Stimulated activated CD4-positive, alpha-beta T cell treated with anti-CD3 and anti-CD28 coated beads, TNF-alpha, amount 100 ng/mL, for 1 hour (primary cell): ENCODE measurements at places on chromosomes 1 and 21.

DNA sequence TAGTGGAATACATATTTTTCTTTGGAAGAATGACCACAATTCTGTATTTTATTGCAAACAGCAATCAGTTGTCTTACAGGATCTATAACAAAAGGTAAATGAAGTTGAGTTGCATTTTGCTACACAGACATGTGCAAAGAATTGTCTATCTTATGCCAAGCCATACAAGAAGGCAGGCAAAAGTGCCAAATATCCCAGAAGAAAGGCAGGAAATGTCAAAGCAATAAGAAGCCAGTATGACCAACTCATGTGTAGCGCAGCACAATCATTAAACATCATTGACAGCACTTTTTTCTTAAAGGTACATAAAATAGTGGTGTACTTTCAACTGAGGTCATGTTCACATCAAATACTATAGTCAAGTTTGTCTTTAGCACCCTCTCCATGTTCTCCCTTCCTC lies 42.7 kb downstream of the NIBAN1 start:
- no peak for DNase-seq

GRCh38 chr1:51907079-51907702 lies 28.7 kb upstream of the NRDC start:
- no peak for DNase-seq

DNA sequence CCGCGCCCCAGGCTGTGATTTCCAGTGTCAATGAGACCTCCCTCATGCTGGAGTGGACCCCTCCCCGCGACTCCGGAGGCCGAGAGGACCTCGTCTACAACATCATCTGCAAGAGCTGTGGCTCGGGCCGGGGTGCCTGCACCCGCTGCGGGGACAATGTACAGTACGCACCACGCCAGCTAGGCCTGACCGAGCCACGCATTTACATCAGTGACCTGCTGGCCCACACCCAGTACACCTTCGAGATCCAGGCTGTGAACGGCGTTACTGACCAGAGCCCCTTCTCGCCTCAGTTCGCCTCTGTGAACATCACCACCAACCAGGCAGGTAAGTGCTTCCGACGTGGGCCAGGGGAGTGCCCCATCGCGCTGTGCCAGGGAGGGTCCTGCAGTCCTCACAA lies 107.8 kb downstream of the LACTBL1 start:
- no peak for DNase-seq

GRCh38 chr1:113676524-113676923 lies 82.8 kb downstream of the PHTF1 start:
- no peak for DNase-seq

DNA sequence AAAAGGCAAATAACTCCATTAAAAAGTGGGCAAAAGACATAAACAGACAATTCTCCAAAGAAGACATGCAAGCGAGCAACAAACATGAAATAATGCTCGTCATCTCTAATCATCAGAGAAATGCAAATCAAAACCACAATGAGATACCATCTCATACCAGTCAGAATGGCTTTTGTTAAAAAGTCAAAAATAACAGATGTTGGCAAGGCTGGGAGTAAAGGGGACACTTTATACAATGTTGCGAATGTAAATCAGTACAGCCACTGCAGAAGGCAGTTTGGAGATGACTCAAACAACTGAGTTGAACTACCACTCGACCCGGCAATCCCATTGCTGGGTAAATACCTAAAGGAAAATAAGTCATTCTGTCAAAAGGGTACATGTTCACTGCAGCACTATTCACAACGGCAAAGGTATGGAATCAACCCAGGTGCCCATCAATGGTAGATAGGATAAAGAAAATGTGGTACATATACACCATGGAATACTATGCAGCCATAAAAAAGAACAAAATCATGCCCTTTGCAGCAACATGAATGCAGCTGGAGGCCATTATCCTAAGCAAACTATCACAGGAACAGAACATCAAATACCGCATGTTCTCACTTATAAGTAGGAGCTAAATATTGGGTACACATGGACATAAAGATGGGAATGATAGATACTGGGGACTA lies 25.9 kb downstream of the TSPAN2 start:
- DNase-seq: no peak

GRCh38 chr1:236122176-236122575 lies 20.2 kb upstream of the GPR137B start:
- no peak for DNase-seq

DNA sequence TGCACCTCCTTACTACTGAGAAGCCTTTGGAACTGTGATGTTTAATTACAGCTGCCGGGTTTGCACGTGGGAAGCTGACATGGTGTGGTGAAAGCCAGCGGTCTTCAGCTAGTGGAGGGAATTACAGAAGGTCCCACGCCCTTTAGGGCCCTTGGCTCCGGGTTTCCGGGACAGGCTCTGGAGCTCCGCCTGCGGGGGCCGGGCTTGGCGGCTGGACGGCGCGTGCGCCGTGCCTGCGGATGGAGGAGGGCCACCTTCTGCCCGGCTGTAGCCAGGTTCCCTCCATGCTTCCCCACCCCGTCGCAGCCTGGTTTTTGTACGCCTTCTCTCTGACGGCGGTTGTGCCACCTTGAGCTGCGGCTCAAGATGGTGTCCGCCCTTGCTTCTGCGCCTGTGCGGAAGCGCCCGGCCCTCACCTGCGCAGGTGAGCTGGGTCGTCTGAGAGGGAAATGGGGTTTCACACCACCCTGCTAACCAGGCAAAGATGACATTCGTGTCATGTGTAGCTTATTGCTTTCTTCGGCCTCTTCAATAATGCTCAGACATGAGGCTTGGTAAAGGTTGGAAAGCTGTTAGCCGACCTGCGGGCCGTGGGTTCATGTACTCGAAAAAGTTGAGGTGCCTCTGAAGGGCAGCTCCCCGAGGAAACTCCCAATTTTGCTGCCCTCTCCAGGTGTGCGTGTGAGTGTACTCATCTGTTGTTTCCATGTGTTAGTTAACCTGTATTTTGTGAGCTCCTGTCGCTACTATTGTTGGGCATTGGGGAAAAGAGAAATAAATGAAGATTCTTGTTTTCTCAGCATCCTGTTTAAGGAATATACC lies 36.6 kb upstream of the OPRD1 start:
- peak; percentile 18 for DNase-seq

GRCh38 chr1:18261891-18262290 lies 154.3 kb downstream of the IGSF21 start:
- DNase-seq: no peak

DNA sequence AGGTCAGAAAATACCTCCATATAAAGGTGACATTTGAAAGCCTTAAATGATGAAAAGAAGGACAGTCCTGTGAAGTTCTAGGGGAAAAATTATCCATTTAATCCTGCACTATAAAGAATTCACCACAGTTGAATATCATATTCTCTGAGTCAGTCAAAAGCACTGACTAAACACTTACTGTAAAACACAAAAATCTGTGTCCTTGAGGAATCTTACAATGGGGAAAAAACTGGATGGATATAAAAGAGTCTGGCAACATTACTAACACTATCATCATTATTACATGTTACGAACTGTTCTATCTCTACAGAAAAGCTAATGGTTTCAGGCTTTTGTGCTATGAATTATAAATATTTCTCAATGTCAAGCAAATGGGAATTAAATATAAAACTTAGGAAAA lies 42.4 kb upstream of the HP1BP3 start:
- DNase-seq: no peak

GRCh38 chr1:181124291-181124751 lies 35.8 kb downstream of the IER5 start:
- DNase-seq: no peak
